ENCODE measurements at places on chromosomes 7 and 10.

DNA sequence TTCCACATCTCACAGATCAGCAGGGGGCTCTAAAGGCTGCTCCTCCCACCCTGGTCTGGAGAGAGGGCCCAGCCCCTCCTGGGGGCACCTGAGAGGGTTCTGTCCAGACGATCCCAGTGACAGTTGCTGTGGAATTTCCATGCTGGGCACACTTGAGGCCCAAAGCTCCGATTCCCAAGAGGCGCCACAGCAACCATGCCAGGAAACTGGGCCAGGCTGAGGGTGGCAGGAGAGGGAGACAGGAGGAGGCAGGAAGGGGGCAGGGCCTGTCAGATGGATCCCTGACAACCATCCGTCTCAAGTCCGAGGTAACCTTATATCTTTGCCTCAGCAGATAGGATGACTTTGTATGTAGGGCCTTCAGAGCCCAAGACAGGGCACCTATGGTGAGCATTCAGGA lies 4.3 kb upstream of the NOS3 start:
- no peak for DNase-seq

DNA sequence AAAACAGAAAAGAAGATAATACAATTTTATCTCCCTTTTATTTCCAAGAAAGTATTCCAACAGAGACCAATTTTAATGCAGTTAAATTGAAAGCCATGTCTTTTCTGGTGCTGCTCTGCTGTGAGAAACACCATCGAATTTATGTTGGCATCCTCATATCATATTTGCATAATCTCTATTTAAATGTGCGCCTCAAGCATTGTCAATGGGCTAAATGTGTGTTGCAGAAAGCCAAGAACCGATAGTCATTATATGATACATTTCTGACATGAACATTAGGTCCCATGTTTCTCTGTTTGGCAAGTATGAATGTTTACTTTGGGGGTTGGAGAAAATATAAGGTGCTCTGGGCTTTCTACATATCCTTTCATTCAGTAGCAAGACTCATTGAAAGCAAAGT lies 1023.5 kb upstream of the CELF2 start:
- DNase-seq = no peak

GRCh38 chr7:121085922-121086321 lies 97.4 kb downstream of the CPED1 start:
- DNase-seq = no peak

DNA sequence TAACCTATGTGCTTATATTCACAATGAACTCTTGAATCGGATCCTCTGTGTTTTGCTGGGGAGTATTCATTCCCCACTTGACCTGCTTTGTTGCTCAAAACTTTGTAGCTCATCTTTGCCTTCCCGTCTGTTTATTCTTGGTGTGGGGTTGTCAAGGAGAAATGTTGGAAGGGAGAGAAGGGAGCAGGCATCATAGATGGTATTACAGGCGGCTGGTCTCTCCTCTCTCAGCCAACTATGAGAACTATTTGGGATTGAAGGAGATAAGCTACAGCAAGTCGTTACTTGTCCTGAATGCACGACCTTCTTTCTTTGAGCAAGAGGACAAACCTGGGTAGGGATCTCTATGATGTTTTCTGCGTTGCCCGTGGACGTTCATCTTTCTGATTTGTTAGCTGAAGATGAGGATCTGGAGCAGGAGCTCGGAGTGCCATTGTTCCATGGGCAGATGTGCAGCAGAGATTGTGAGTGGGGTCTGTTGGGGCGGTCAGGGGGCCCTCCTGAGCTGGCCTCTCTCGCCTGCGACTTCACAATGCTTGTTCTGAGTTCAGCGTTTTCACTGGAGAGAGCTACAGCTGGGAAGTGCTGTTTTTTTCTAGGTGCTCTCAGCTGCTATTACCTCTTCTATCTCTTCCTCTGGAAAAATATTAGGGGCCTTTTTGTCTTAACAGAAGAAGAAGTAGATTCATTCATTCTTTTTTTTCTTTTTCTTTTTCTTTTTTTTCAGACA lies 126.9 kb upstream of the KLF6 start:
- DNase-seq = no peak
